ENCODE measurements at places on chromosomes 7 and 10. TPM values are rescaled to one million over a fixed set of nuclear protein-coding genes. Genes with fewer than 3 reads are reported as not detected.

IKZF5 gene
- 37.4 TPM for total RNA-seq

- no peaks in the 10 kb centered on the region for H3K27me3 ChIP-seq
- no peaks in the 10 kb centered on the region for H3K36me3 ChIP-seq
- H3K27ac ChIP-seq, result no peak overlapping the region
- no peak for DNase-seq
- H3K4me1 ChIP-seq, result no peaks in the 10 kb centered on the region
These were observed 63.1 kb downstream of the DOCK4 start for GRCh38 chr7:112143136-112143535.

RAB19 gene
- 2.5 TPM for total RNA-seq

TAS2R3 gene
- 5.6 TPM for total RNA-seq

DNA sequence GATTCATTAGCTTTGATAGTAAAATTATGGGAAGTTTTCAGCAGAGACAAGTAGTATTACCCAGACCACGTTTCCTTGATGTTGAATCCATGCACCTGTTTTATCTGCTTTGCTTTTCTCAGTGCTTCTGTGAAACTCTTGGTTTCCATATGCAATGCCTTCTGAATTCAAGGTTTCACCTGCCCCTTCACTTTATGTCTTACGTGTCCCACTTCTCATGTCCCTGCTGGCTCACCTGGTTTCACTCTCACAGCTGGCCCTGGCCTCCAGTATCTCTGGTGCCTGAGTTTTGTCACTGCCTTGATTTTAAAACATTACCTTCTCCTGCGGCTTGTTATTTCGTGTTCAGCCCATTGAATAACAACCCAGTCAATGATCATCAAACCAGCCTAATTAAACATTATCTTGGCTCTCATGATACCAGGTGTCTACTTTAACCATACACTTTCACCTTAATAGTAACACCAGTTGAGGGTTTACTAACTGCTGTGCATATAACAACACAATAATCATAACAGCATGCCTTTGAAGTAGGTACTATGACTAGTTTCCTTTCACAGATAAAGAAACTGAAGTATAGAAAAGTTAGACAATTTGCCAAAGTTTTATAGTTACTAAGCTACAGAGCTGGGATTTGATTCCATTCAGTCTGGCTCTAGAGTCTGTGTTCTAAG is 175.7 kb upstream of the PCLO start:
- no peak overlapping the region for H3K4me3 ChIP-seq
- no peak for DNase-seq
- H3K36me3 ChIP-seq, result no peaks in the 10 kb centered on the region
- H3K4me1 ChIP-seq, result no peaks in the 10 kb centered on the region
